SK-MEL-5 (cell line): ENCODE measurements at places on chromosomes 11 and 22.

GRCh38 chr11:15159085-15159484 is 44.4 kb downstream of the INSC start:
- peak; percentile 66 for DNase-seq

- DNase-seq = no peak
These were observed 129.7 kb downstream of the LDLRAD3 start for GRCh38 chr11:36073411-36074203.

DNA sequence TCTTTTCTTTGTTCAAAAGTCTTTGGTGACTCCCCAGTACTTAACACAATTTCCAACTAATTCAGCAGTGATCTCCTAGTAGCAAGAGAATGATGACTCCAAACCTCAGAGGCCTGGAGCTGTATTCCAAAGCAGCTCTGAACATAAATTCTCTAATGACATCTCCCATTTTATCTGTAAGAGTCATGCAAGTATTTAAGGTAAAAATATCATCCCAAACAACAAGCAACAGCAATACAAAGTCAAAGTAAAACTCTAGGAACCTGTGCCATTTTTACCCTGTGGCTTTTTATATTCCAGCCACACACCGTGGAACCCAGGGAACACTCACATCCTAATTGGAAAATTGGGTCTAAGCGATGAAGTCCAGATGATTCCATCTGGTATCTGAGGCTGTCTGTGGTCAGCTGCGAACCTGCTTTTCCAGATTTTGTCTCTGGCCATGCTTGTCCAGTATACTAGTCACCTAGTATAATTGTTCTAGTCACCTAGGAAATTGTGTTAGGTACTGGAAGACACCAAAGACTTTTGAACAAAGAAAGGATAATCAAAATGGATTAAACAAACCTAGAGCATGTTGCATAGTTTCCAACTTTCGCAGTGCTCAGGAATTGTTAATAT is 92.3 kb upstream of the SLC25A18 start:
- no peak for DNase-seq

DNA sequence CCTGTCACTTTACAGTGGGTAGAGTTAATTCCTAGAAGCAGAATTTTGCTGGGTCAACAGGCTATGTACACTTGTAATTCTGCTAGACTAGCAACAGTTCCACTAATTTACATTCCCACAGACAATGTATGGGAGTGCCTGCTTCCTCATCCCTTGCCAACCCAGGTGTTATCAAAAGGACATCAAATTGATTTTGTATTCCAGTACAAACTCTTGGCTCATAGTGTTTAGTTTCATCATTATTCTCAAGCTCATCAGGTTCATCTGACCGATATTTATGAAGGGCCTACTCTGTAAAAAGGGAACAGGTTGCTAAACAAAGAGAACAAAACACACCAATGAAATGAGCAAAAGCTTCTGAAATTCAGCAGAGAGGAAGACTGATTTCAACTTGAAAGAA is 30.7 kb downstream of the PITPNB start:
- DNase-seq = no peak

GRCh38 chr11:106309070-106309684 is 231.7 kb downstream of the AASDHPPT start:
- DNase-seq = no peak

DNA sequence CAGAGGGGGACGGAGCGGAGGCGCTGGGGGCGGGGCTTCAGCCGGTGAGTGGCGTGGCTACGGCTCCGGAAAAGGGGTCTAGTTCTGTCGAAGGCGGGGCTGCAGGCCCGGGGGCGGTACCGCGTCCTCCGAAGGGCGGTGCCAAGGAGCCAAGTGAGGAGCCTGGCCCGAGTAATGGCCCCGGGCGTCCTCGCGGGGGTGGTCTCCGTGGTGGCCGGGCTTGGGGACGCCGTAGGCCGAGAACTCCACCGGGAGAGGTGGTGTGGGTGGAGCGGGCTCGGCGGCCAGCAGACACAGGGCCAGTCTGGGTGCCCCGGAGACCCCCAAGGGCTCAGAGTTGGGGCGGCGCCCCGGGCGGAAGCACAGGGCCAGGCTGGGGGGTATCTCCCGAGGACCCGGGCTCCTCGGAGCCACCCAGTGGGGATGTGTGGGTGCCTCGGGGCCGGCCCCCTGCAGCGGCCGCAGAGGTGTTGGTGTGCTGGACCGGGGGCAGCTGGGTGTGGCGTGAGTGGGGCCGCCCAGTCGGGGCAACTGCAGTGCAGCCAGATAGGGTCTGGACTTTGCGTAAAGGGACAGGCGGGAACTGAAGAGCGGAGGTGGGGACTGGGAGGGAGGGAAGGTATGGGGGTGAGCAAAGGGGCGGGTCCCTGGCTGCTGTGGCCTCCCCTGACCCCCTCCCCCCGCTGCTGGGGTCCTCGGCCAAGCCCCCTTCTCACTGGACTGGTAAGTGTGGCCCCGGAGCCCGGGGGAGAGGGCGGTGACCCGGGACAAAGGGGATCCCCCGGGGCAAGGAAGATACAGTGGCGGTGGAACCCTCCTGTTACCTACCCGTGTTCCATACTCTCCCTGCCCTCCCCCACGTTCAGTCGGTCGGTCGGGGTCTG is 838 bp downstream of the FKBP2 start:
- no peak for DNase-seq

DNA sequence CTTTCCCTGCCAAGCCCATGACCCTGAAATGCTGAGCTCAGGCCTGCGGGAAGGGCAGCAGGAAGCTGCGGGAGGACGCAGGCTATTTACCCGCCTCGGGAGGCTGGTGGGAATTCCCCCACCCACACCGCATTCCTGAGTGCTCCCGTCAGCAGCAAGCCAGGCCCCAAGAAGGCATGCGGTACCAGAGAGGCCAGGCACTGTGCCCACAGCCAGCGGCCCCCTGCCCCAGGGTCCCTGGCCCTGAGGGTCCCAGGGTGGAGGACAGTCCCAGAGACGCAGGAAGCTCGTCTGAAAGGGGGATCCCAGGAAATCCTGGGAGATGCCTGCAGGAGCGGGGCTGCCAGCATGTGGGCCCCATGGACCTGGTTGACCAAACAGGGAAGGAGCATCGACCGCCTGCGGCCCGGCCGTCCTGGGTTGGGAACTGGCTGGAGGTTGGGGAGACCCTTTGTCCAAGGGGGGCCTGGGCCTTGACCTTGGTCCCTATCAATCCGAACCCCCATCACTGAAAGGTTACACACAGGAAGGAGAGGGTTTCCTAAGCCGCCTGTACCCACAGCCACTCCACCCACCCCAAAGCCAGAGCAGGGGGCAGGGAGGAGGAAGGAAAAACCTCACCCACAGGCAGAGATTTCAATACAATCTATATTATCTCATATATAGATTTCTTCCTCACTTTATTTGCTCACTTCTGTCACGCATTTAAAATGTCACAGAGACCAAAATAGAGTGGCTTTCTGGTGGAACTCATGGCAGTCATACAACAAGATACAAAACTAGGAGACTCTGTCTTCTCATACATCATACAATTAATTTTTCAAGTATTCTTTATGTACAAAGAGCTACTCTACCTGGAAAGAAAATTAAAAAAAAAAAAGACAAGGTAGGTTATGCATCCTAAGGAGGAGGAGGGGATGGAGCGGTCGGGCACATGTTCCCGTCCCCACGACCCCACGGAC is 17.1 kb downstream of the MAFF start:
- peak; percentile 79 for DNase-seq

- DNase-seq = no peak
These were observed 10.6 kb downstream of the TENM4 start for GRCh38 chr11:79430280-79430679.

DNA sequence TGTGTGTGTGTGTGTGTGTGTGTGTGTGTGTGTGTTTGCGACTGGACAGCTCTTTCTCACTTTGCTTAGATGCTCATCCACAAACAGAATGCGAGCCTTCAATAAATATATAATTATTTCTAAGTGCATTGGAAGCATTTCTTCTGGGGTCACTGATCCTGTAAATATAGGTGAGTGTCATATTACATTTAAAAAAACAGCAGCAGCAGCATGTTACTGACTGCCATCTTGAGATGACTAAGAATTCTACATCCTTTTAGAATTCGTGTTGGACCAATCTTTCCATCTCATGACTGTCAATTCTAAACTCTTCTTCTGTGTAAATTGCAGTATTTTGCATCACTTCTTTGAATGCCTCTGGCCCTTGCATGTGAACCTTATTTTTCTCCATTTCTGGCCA is 238.0 kb upstream of the DDI1 start:
- DNase-seq = no peak

GRCh38 chr11:44364596-44364995 is 54.7 kb upstream of the ALX4 start:
- no peak for DNase-seq

DNA sequence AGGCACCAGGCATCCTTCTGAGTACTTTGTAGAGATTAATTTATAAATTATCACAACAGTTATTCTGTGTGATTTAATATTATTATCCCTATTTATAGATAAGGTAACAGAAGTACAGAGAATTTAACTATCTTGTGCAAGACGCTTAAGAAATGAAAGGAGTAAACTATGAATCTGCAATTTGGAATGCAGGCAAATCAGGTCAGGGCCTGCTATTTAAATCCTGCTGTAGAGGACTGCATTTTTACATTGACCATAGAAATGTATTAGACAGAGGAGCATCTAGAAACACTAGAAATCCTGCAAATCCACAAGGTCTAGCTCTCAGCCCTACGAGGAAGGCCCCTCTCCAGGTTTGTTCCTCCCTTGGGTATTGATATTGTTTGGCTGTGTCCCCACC is 336.2 kb downstream of the ETS1 start:
- no peak for DNase-seq

DNA sequence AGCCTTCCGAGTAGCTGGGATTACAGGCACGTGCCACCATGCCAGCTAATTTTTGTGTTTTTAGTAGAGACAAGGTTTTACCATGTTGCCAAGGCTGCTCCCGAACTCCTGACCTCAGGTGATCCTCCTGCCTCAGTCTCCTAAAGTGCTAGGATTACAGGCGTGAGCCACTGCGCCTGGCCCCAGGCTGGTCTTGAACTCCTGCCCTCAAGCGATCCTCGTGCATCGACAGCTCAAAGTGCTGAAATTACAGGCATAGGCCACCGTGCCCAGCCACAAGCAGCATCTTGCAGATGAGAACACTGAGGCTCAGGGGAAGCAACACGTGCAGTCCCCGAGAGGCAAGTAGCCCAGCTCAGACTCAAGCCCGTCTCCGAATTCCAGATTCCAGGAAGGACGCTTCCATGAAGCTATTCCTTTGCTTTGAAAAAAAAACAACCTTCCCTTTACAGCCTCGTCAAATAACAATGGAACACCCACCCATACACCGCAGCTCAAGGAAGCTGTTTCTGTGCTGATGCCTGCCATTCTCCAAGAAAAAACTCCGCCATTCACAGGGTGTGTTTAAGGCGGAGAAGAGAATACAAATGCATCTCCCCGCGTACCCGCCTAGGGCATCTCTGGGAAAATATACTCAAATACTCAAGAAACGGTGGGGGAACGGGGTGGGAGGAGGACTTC is 34.5 kb upstream of the PDGFB start:
- no peak for DNase-seq

DNA sequence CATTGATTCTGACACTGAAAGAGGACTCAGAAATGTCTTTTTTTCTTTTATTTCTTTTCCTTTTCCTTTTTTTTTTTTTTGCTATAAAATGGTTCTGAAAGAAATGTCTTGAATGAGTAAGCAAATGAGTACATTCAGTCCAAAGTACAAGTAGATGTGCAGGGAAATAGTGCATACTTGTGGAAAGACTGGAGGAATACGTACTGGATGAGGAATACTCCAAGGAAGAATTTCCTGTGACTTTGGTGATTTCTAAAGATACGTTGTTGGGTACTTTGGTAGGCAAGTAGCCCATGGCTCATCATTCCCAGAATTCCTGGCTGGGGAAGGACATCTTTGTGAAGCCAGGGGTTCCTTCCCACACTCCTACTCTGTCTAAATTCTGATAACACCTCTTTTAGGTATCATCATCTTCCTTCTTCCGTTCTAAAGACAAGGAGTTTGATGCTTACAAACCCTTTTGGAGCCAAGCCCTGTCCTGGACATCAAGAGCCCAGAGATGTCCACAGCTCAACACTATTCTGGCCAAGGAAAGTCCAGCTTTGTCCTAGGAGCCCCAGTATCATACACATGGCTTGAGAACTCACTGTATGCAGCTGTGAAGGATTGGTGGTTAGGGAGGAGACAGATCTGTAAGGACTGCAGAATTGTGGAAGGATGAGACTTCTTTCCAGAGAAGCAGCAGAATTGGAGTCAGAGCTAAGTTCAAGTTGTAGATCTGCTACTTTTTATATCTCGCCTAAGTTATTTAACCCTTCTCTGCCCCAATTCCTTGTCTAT is 4.8 kb upstream of the NUP98 start:
- DNase-seq = no peak

- DNase-seq = no peak
These were observed 49.3 kb upstream of the WNT7B start for GRCh38 chr22:46025973-46026898.

DNA sequence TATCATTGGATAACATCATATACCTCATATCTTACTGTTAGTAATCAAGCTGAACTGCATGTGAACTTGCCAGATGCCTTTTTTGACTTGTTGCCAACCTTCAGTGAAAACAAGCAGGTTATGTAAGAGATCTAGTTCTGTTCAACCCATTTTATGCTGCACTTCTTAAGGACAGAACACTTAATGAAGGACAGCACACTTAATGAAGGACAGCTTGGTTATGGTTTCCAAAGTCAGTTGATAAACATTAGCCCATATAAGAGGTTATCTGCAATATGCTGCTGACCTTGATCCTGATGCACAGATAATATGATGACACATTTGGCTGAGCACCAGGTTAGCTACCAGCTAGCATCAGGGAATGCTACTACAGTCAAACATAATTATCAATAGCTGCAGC is 358.7 kb upstream of the PDGFD start:
- DNase-seq = no peak

GRCh38 chr11:114610984-114611944 is 15.7 kb upstream of the NXPE4 start:
- no peak for DNase-seq
